ENCODE measurements at places on chromosomes 1 and 21.
A peak's percentile ranks its signal among the peaks of the same experiment; 100 is the strongest.

- DNase-seq, result no peak
Measured at GRCh38 chr1:59318271-59318860, 21.5 kb downstream of the FGGY start.

DNA sequence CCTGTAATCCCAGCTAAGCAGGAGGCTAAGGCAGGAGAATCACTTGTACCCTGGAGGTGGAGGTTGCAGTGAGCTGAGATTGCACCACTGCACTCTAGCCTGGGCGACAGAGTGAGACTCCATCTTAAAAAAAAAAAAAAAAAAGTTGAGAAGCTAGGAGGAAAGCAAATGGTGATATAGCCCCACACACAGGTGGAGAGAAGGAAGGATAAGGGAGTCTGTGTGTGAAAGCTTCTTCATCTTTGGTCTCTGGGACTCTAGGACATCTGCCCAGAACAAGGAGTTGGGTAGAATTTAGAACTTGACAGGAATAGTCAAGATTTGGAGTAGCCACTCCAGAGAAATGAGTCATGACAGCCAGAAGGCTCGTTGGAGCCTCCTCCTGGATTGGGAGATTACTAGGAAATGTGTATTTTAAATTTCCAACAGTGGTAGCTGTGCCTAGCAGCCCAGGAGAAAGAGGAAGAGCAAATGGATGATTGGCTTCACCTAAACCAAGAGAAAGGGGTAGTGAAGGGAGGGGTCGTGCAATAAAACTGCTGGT, 19.9 kb downstream of the NPL start:
- DNase-seq, result no peak

DNA sequence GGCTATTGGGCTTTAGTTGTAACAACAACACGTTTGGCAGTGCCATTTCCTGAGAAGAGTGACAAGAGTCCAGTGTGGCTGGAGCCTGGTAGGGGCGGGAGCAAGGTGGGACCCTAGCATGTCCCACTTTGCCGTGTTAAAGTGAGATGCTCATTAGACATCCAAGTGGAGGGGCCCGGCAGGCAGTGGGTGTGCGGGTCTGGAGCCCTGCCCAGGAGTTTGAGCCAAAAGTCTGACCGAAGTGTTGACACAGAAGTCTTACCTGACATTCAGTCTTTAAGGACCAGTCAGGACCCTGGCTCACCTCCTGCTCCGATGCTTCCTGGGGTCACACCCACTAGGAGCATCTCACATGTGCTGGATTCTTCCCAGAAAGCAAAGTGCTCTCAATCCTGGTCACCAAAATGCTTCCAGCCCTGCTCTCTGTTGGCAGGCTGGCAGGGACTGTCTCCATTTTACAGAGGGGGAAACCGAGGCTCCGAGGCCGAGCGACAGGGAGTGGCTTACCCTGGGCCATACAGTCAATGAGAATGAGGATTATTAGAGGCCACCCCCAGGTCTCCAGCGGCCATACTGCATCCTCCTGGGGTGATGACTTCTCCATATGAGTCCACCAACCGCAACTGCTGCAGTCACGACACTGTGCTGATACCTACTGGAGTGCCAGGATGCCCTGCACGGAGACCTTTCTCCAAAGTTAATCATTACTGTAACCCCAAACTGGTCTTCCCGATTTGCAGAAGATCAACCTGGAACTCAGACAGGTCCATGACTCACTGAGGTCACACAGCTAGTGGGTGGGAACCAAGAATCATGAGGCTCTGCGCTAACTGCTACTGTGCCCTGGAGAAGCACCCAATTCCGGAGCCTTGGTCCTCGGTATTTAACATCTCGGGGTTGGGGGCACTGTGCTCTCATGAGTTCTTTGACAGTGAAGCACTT, 112.7 kb downstream of the PRDM2 start:
- DNase-seq, result no peak

DNA sequence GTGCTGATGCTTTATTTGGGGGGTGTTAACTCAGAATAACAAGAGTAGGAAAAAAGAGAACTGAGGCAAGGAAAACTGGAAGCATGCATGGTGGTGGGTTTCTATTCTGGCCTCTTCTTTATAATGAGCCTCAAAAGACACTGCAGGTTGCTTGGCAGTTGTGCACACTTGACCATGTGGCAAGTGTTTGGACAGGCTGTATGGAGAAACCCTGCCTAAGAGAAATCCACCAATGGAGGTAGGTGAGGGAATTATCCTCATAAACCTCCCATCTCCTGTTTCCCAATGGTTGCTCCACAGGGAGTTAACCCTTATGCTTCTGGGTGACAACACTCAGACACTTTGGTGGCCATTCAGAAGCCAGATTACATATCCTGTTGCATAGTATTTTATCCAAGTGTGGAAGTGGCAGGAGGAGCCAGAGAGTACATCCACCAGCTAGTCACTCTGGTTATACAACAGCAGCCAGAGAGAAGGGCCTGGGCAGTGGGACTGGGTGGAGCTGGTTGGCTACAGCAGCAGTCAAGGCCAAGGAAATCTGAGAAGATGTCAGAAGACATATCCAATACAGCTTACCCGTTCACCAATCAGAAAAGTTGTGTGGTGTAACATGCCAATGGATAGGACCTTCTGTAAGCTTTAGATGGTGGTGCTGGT, 16.4 kb upstream of the VASH2 start:
- DNase-seq, result no peak

GRCh38 chr21:29195981-29196669, 65.7 kb downstream of the MAP3K7CL start:
- DNase-seq, result peak; percentile 82

DNA sequence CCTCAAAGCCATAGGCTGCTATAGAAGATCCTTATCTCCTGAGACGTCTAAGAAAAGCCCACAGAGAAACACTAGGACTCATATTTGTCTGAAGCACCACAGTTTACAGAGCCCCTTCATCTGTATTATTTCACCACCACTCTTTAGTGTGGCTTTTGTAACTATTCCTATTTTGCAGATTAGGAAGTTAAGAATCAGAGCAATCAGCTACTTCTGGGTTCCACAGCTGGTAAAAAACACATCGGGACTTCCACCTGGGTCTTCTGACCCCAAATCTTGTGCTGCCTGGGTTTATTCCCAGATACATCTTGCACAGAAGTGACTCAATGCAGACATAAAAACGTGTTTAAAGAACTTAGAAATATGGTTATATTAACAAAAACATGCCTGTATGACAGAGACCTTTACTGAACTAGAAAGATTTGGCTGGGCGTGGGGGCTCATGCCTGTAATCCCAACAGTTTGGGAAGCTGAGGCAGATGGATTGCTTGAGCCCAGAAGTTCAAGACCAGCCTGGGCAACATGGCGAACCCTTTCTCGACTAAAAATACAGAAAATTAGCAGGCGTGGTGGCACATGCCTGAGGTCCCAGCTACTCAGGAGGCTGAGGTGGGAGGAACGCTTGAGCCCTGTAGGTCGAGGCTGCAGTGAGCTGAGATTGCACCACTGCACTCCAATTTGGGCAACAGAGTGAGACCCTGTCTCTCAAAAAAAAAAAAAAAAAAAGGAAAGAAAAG, 40.9 kb downstream of the ELK4 start:
- no peak for DNase-seq

- no peak for DNase-seq
Measured at GRCh38 chr1:214568328-214568727, 16.9 kb upstream of the PTPN14 start.

GRCh38 chr1:182301467-182302198, 90.0 kb downstream of the GLUL start:
- no peak for DNase-seq

DNA sequence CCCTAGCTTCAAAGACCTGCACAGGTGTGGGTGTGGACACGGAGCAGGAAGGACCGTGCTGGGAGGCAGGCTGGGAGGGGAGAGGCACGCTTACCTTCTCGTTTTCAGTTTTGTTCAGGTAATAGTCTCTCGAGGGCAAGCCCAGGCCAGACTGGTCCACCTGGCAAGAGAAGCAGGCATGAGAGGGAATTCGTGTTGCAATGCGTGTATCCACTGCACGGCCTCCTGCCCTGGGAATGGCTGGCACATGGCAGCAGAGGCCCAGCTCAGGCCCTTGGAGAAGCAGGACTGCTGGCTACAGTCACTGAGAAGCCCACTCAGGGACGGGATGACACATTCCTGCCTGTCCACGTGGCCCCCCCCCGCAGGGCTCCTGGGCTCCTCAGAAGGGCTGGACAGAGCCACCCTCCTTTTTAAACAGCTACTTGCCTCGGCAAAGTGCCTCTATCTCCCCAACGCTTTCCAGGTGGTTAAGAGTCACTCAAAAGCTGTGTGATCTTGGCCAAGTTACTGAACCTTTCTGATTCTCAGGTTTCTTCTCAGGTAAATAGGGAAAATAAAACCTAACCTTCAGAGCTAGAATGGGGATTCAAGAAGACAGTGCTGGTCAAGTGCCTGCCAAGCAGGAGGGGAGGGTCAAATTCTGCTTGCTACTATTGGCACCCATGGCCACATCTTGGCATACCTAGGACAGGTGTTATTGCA, 32.7 kb downstream of the ECE1 start:
- no peak for DNase-seq

DNA sequence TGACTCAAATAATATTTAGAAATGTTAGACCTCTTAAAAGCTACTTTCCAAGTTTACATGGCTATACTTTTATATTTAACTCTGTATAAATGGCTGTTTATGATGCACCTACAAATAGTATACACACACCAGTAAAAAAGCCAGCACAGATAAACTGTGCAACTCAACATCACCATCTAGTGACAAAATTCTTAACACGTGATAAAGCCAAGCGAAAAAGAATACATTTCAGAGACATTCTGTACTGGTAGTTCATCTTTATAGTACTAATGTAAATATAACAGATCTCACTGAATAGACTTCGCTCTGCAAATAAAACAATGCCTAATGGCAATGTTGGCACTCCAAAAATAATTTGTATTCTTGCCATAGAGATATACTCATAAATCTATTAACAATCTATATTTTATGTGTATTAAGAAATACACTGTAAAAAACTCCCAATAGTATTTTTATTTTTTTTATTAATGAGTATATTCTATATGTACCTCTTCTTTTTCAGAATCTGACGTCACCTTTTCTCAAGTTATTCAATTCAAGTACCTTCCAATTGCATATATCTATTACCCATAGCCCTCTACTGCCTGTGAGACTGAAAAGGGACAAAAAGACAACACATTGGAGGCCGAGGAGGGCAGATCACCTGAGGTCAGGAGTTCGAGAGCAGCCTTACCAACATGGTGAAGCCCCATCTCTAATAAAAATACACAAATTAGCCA, 100.2 kb downstream of the DPYD start:
- no peak for DNase-seq

DNA sequence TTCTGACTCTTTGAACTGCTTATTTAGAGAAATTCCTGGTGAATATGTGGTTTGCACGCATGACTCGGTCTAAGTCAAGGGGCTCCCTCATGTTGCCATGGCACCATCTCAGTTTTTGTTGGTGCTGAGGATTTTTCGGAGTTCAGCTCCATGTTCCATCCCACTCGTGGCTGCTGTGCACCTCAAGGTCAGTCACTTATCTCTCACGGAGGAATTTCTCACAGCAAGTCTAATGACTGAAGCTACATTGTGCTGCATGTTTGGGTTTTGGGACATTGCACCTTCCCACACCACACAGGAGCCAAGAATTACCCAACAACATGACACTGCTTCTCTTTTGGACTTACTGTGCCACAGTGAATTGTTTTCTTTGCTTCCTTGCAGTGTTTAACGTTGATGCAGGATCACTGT, 269.9 kb downstream of the NCAM2 start:
- no peak for DNase-seq

- no peak for DNase-seq
Measured at GRCh38 chr1:198601936-198602889, 36.6 kb upstream of the PTPRC start.
